ENCODE measurements at places on chromosomes 4 and X.

GRCh38 chrX:5807181-5807580 is 421.5 kb downstream of the NLGN4X start:
- no peak for DNase-seq

DNA sequence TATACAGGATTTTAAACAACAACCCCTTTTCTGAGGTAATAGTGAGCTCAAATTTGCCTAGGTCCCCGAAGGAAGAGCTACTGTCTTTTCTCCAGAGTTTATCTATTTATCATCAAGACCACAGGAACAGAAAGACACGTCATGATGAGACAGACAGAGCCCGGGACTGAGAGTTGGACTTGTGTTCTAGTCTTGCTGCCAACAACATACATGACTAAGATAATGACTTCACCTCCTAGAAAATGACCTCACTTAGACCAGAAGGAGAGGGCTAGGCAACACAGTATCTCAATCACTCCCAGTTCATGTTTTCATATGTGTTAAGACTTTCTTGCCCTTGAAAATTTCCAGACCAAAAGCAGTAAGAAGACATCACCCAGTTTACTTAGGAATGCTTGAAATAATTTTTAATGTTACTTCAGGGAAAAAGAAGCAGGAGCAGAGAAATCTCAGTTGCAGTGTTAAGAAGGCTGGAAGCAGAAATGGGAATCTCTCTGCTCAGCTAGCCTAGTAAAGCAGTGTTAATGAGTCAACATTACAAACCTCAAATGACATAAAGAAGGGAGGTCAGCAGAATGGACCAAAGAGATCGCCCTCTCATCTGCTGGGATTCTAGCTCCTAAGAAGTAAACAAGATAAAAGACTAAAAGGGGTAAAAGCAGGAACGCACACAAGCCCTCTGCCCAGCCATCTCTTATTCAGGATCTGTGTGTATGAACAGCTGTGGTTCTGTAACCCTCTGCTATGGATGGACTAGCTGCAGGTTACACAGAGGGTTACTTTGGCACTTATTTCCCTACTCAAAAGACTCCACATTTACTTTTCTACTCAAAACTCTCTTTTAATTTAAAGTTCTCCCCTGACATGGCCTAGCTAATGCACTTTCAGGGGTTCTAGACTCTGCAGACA is 24.8 kb downstream of the PDGFC start:
- DNase-seq, result no peak

- no peak for DNase-seq
Measured at GRCh38 chr4:26349496-26349895, 28.7 kb downstream of the RBPJ start.

DNA sequence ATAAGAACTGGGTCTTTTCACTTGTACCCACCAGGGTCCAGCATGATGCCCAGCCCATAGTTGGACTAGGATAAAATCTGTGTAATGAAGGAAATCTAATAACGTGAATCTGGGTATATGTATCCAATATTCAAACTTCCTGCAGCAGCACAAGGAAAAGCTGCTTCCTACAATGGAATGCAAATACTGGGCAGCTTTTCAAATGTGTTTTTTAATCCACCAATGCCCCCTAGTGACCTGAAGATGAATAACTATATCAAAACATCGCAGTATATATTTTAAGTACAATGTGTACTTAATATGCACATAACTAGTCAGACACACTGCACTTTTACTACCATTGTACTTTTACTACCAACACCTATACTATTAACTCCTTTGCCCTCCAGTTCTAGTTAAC is 5.3 kb downstream of the APOO start:
- no peak for DNase-seq

GRCh38 chr4:176443646-176444409 is 124.1 kb downstream of the SPCS3 start:
- DNase-seq, result no peak

DNA sequence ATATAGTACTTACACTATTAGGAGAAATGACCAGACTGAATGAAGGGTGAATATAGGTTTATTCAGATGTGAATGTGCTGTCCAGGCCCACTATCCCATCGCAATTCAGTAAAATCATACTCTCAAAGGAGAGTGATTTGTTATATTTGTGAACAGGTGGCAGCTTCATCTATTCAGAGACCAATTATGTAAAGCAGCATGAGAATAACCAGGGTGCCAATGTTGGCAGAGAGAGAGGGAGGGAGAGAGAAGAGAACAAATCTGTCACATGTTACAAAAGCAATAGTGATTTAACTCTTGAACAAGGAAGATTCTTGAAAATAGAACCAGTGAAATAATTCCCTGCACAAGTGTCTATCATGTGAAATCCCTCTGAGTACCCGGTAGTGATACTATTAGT is 38.9 kb upstream of the TLL1 start:
- DNase-seq, result no peak

GRCh38 chr4:138341739-138342415 is 99.7 kb upstream of the SLC7A11 start:
- no peak for DNase-seq

GRCh38 chrX:155215443-155216178 is 649 bp upstream of the VBP1 start:
- DNase-seq, result no peak

DNA sequence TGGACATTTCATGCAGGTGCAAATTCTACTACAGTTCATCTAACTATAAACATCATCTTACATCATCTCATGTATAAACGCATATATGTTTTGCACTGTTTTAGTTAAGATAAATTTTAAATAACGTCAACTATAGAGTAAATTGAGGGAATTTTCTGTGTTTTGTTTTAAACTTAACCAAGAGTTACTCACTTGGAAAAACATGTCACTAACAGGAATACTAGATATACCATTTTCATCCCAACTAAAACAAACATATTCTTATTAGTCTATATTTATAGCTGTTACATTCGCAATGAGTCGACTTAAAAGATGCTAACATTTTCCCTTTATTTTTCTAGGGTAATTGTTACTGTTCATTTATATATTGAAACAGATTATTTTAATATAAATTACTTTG is 159.6 kb downstream of the PDGFC start:
- DNase-seq, result no peak

- no peak for DNase-seq
Measured at GRCh38 chrX:44494357-44494756, 48.3 kb downstream of the FUNDC1 start.

- DNase-seq, result no peak
Measured at GRCh38 chr4:56417396-56417795, 18.0 kb downstream of the PPAT start.

GRCh38 chr4:31366041-31366440 is 645.9 kb downstream of the PCDH7 start:
- no peak for DNase-seq

DNA sequence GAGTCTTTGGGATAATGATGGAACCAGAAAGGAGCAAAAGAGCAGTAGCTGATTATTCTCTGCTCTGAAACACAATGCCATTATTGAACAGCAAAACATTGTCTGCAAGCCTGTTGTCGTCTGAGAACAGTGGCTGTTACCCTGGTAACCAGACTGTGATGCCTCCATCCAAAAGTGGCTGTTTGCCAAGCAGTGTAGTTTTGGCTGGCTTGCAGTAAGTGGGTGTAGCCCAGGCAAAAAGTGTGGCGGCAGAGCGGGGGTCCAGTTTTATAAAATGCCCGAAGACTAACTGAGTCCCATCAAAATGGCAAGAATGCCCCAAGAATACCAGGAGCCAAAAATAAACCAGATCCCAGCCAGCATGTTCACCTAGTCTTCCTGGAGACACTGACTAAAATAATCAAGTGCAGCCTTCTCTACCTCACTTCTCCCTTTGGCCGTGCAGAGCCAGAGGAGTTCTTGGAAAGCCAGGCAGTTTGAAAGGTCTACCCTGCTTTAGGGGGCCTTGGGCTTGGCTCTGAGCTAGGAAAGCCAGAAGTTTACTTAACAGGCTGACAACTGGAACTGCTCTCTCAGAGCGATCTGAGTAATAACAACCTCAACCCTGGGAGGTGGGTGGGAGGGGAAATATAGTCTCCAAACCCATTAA is 2.6 kb downstream of the PLP1 start:
- DNase-seq, result peak; percentile 62

DNA sequence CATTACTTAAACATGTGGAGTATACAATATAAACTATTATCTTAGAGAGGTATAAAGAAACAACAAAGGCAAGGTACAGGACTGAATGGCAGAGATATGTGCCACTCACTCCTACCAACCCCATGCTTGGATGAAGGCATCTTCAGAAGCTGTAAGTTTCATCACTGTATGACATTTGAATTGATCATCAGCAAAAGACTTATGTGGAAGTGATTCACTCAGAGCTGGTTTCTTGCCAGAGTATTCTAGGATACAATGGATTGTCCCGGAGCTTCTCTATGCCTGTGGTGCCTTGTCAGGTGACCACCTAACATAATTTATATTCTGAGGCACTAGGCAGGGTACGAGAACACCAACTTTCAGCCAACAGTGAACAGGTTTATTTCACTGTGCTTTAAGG is 392.2 kb downstream of the PPP1R2C start:
- no peak for DNase-seq

DNA sequence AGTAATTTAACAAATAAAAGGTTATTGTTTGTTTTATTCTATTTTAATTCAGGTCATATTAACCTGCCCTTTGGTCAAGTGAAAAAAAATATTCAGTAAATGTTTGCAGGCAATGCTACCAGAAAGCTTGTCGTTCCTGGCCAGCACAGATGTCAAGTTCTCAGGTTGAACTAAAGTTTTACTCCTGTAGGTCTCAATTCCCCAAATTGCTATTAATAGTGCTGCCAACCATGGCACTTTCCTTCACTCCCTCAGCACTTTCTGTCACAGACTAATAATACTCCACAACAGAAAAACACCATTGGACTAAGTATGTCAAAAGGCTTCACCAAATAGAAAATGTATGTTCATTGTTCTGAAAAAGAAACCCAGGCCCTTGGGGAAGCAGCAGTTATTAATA is 79.2 kb upstream of the C4orf54 start:
- no peak for DNase-seq

DNA sequence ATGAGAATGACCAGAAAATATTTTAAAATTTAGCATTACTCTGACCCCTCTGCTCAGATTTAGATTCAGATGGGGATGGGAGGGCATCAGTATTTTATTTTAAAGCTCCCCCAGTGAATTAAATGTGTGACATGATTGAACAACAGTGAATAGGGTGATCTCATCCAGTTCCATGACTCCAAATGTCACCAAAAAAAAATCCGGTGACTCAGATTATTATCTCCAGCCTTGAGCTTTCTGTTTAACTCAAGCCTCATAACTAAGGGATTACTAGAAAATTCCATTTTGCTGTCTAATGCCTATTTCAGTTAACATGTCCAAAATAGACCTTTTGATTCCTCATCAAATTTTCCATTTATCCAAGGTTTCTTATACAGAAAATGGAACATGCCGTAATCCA is 121.8 kb upstream of the TMEM47 start:
- DNase-seq, result no peak

DNA sequence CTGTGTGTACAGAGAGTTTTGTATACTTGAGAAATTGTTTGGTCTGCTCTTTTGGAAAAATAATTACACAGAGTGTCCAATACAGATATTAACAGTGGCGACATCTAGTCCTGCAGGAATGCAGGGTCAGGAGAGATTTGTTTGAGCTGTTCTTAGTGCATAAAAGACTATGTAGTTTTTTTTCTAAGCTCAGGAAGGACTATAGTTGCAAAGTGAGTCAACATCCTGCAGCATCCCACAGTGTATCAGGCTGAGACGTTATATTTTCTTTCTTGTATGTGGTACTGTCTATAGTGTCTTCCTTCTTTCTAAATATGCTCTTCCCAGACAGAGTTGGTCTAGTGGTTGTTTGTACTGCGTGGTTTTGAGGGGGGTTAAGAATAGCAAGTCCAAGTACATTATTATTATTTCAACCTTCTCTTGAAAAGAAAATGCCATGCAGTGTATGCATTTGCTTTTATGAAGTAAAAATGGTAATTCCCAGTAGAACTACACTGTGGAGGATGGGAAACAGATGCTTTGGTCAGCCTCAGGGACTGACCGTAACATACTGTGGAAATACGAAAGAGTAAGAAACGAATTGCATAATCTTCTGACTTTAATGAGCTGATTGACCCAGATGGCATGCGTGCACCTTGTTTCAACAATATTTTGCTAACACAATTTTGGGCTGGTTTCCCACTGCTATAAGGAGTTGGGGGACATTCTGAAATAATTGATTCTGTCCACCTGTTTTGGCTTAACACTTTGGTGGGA is 67.4 kb downstream of the DMP1 start:
- no peak for DNase-seq

DNA sequence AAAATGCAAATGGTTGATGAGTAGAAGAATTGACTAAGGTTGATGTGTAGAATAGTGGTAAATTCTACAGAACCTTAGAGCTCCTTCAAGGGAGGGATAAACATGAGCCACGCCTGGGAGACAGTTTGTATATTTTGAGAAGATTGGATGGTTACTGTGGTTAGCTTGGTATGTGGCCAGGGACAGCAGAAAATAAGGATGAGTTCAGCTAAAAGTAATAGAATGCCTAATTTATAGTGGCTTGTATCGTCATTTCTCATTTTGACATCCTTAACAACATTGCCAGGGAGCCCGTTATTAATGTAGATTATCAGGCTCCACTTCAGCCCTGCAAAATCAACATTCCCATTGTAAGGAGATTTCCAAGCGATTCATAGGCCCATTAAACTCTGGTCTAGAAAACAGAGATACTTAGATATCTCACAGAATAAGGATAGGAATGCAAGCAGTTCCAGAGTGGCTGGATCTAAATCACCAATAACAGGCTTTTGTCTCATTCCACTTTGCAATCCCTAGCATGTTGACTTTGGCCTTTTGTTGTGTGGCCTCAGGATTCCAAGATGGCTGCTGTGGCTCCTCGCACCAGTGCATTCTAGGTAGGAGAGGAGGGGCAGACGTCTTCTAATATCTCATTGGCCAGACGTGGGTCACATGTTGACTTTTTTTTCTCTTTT is 6.4 kb upstream of the PTTG2 start:
- DNase-seq, result no peak

GRCh38 chr4:86594559-86595425 is 677 bp downstream of the PTPN13 start:
- DNase-seq, result peak; percentile 81

DNA sequence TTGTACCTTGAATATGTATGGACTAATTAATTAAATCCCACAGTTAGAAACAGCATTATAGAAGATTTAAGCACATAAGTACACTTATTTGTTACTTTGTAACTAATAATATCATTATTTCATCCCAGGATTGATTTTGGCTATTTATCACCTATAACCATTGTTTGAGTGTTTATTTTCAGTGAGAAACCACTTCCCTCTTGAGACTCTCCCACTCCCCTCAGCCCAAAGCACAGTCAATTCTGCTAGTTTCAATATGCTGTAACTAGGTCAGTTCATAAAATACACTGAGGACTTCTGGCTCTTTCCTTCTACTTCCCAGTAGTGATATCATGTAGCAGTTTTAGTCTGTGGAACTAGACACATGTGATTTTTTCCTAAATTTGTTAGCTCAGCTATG is 16.3 kb downstream of the OFD1 start:
- DNase-seq, result no peak

- no peak for DNase-seq
Measured at GRCh38 chr4:181569553-181569952, 673.6 kb upstream of the TENM3 start.

DNA sequence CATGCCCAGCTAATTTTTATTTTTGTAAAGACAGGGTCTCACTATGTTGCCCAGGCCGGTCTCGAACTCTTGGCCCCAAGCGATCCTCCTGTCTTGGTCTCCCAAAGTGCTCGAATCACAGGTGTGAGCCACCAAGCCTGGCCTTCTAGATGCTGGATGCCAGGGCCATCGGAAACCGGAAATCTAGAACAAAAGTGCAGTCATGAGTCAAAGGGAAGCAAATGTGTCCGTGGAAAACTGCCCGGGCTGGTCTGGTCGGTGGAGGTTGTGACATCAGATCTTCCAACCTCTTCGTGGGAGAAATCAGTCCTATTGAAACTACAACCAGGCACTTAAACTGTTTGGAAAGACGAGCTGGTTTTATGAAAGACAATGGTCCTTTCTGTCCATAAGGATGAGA is 92.3 kb upstream of the SHOX start:
- DNase-seq, result no peak
